ENCODE measurements at places on chromosomes 7 and 10.
A peak's percentile ranks its signal among the peaks of the same experiment; 100 is the strongest.

DNA sequence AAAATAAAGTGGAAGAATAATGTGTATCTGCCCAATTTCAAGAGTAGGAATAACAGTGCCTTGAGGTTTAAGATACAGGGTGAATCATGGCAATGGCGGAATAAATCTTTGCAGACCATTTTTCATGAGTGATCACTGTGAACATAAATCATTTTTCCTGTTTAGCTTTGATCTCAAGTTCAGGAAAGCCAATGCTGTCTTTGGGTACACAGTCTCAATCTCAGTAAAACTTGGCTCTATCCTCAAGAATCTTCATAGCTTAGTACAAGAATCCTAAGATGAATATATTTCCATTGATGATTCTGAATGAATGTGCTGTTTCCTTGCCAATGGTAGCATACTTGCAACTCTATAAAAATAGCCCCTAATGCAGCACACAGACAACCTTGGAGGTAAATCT lies 6.8 kb downstream of the NAMPT start:
- no peak for ATAC-seq

- no peak for ATAC-seq
Observed at GRCh38 chr10:101972761-101973160, 83.2 kb downstream of the ARMH3 start.

- ATAC-seq = no peak
Observed at GRCh38 chr10:103273041-103273441, 3.9 kb upstream of the INA start.

GRCh38 chr7:112160130-112160770 lies 45.9 kb downstream of the DOCK4 start:
- no peak for ATAC-seq

DNA sequence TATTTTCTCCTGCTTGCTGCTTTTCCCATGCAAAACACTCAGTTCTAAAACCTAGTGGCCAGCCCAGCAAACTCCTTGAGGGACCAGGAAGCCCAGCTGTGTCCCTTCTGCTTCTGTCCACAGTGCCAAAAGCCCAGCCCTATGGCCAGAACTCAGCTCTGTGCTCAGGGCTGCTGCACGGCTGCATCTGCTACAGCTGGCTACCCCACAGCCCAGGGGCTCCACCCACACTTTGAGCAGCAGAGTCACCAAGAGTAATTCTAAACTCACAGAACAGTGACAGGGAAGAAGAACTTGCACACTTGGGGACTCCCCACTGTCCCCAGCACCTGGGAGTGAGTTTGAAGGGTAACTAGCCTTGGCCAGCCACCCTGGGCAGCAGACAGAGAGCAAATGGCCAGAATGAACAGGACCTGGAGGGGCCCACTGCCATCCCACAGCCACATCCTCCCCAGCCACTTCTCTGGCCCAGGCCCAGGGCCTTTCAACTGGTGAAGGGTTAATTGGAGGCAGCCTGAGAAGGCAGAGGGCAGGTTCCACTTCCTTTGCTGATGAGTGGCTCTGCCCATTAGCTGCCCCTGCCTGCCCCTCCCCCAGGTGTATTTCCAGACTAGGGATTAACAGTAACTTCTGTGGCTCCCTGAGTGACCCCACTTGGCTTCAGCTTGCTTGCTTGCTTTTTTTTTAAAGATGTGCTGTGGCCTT lies 28.1 kb upstream of the TRIM8 start:
- ATAC-seq = peak; percentile 88

GRCh38 chr7:116957874-116958273 lies 4.6 kb downstream of the ST7 start:
- no peak for ATAC-seq

GRCh38 chr7:56092789-56093531 lies at the start of gene PHKG1:
Gene PHKG1 (minus strand): TSS chr7:56092952. CDS start chr7:56088941, 4,011 bp downstream.
- ATAC-seq = no peak

DNA sequence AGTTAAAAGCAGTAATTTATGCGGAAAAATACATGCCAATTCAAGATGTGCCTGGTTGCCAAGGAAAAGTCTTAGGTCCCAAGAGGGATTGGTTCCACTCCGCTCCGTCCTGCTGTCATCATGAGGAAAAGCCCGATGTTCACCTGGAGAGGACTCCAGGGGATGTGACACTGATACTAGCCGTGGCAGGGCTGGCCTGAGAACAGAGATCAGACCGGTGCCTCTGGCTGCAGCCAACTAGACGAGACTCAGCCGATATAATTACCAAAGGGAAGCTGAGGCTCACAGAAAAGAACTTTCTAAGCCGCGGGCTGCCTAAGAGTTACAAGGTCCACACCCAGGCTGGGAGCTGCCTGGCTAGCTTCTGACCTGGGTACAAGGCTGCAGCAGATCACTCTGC lies 81.3 kb upstream of the UNC5B start:
- ATAC-seq = no peak

GRCh38 chr7:133448012-133448411 lies 195.1 kb downstream of the EXOC4 start:
- no peak for ATAC-seq

- no peak for ATAC-seq
Observed at GRCh38 chr10:33793793-33794192, 459.3 kb upstream of the NRP1 start.

DNA sequence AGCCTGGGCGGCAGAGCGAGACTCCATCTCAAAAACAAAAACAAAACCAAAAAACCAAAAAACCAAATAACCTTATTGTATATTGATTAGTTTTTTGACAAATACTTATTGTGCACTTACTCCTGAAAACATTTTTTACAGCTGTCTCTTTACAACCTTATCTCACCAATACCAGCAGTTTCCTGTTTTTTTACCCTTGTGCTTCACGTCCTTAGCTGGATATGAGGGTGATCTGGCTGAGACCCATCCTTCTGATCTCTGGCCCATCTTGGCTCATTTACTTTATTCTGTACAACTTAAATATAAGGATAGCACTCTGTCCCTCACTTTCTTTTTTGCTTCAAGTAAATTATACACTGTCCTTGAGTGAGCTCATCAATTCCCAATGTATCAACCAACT lies 104.6 kb upstream of the DNAJB12 start:
- no peak for ATAC-seq

DNA sequence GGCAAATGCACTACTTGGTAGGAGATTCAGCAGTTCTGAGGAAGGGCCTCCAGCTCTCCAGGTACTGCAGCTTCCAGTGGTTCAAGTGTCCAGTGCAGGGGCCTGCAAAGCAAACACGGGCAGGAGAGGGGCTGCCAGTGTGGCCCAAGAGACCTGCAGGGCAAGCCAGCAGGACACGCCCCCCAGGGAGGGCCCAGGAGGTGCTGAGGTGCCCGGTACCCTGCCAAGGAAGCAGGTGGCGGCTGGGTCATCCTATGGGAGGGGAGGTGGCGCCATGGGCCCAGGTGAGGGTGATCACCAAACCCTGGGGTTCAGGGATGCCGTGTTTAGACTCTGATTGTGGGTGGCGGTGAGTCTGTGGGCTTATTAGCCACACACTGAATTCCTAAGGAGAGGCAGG lies 45.7 kb downstream of the PARP12 start:
- ATAC-seq = no peak

DNA sequence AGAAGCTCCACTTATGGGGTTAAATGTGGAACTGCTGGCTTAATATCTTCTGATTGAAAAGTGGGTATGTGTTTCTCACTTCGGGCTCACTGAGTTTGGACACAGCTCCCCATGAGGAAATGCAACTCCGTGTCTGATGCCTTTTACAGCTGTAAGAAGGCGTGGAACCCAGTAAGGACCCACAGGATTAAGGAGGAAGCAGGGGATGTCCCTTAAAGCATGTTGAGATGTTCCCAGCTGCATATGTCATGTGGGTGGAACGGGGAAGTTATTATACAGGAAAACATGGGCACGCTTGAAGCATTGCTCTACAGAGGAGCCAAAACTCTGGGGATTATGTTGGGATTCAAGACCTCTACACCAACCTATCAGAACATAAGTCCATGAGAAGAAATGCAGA lies 224.4 kb downstream of the NEBL start:
- ATAC-seq = no peak

Data from stimulated activated memory B cell treated with anti-CD40 and anti-IgM and Interleukin-4, amounts not matched to agents 10 μg/mL and 1 μg/mL and 100 μg/mL, for 72 hours (primary cell).